Stromal cell of bone marrow (primary cell): ENCODE measurements at places on chromosomes 1 and 21.

- peak; percentile 30 for DNase-seq
Measured at GRCh38 chr21:44454747-44455523, at the start of gene LRRC3. Gene LRRC3, plus strand, starts transcription at chr21:44455510. Its CDS starts 1,135 bp downstream, at chr21:44456645.

DNA sequence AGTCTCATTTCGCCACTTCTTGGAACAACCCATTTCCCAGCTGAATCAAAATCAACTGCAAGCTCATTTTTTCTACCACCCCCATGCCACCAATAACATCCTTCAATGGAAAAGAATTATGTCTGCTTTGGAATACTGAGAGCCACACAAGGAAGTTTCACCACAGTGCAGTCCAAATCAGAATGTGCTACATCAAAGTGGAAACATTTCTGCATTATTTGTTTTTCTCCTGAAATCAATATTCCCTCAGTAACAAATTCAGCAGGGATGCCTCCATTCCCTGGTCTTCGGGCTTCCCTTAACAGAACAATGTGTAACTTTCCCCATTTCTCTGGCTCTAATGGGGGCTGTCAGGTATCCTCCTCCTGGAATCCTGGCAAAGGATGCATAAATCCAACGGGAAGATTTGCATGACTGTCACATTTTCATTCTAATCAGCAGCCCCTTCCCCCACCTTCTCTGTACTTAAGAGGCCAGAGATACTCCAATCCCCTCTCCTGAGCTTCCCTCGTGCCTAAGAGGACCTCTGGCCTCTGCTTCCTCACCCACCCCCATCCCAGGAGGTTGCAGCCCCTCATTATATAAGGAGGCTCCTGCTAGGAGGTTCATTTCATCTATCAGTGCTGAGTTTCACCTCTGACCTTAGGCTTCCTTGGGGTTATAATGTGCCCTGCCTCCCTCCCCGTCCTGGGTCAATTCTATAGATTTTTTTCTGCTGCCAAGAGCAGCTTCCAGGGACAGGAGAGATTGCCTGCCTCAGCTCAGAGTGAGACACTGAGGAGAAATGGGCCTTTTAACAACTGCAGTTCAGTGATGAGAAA lies 201.1 kb downstream of the OMA1 start:
- DNase-seq = no peak

GRCh38 chr21:33008333-33009051 lies 17.2 kb upstream of the OLIG2 start:
- no peak for DNase-seq

DNA sequence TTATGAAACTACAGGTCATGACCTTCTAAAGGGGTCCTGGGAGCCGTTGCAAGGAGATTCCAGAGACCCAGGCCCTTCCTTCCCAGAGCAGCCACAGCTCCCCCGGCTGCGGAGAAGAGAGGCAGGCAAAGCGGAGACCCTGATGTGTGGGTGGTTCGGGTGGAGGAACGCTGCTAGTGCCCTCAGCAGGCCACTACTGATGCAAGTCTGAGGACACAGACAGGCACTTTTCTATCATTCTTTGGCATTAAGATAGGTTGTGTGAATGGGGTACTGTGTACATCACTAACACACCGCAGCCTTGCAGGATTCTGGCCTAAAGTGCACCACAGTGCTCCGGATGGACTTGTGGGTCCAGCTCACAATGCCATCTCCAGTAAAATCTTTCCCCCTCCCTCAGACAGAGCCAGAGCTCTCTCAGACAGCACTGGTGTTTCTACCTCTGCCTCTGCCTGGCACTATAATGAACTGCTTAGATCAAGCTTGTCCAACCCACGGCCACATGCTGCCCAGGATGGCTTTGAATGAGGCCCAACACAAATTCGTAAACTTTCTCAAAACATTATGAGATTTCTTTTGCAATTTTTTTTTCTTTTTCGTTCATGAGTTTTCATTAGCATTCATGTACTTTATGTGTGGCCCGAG lies 121.4 kb downstream of the TGFBR3 start:
- DNase-seq = no peak

- no peak for DNase-seq
Measured at GRCh38 chr1:161827786-161828185, 61.7 kb downstream of the ATF6 start.

- no peak for DNase-seq
Measured at GRCh38 chr1:18009478-18009961, 98.1 kb upstream of the IGSF21 start.

GRCh38 chr1:155187456-155187891 lies 13.8 kb downstream of the TRIM46 start:
- DNase-seq = no peak

DNA sequence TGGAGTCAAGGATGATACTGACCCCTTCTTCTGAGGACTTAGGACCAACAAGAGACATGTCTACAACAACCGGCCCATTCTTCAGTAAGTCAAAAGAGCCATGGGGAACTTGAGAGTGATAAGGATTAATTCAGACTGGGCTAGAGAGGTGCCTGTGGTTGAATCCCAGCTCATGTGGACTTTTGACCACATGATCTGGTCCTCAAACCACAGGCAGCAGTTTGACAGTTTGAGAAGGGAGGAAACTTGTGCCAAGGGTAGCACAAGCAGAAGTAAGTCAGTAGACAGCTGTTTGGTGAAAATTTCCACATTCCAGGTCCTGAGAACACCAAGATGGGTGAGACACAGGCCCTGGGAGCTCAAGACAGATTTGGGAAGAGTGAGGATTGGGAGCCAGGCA lies 19.8 kb downstream of the SH3BP5L start:
- DNase-seq = no peak

DNA sequence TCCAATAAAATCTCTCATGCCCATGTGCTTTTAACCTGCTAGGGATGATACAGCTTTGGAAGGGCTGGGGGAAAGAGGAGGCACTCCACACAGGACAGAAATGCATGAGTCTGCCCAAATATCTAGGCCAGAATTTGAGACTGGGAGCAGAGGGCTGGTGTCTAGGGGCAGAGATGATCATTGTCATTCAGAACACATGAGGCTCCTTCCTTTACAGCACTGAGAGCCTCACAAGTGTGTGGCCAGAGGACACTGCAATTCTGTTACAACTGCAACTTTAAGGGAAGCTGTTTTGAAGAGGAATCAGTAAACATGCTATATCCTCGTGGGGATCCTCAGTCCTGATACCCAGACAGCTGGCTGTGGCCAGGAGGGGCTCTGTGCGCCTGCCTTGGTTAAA lies 541.3 kb downstream of the OMA1 start:
- no peak for DNase-seq

DNA sequence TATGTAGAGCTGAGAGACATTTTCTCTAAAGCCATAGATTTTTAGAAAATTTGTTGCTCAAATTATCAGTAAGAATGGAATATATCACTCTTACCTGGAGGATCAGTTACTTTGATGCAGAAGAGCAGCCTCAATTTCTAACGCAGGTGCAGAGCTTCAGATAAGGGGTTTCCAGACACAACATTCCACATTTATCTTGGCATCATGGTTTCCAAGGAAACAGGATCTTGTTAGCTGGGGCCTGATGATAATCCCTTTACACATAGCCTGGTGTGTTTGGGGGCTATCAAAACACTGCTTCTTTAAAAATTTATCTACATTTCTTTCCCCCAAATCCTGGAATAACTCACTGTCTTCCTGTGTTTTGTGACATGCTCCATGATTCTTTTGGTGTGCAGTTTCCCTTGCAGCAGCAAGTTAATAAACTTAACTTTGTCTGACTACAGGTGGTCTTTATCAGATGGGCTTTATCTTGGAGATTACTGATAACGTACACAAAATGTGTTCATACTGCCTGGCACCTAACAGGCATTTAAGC lies 2.7 kb upstream of the STX12 start:
- DNase-seq = no peak

GRCh38 chr1:152981146-152981871 lies 2.6 kb upstream of the SPRR1A start:
- no peak for DNase-seq

DNA sequence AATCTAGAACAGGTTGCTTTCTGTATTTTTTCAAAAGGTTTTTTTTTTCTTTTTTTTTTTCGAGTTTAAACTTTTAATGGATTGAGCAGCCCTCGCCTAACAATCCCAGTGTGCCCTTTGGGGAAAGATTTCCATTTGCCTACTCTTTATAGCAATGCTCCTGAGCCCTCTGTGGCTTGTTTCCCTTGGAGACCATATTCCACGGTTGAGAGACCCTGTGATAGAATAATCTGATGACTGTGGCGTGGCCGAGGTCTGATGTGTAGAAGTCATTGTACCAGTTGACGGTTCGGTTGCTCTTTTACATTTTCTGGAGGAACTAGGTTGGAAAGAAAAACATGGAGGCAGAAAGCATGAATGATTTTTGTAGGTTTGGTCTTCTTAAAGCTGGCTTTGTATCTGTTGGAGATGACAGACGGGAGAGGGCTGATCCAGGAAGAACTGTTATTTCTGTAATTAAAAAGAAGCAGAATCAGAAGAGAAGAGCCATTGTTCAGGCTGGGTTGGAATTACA lies 305.7 kb upstream of the NRIP1 start:
- DNase-seq = no peak

GRCh38 chr1:220734571-220735326 lies 13.4 kb upstream of the MTARC2 start:
- DNase-seq = peak; percentile 18

- DNase-seq = no peak
Measured at GRCh38 chr21:42237577-42237976, 18.6 kb downstream of the ABCG1 start.

DNA sequence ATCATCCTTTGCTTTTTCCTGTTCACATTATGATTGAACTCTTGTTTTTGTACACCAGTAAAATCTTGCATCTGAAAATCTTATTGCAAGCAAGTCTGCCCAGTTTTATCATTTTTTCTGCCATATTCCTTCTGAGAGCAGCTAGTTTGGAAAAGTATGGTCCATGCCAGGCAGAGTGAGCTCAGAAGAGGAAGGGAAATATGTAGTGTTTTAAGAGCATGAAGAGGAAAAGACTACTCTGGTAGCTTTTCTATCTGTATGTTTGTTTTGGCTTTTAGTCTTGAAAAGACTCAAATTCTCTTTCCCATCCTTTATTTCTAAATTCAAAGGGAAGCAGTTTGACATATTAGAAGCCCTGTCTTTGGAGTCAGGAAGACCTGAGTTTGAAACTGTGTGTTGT lies 125.8 kb downstream of the NFIA start:
- DNase-seq = no peak

- no peak for DNase-seq
Measured at GRCh38 chr1:213600879-213601278, 386.9 kb upstream of the PROX1 start.

DNA sequence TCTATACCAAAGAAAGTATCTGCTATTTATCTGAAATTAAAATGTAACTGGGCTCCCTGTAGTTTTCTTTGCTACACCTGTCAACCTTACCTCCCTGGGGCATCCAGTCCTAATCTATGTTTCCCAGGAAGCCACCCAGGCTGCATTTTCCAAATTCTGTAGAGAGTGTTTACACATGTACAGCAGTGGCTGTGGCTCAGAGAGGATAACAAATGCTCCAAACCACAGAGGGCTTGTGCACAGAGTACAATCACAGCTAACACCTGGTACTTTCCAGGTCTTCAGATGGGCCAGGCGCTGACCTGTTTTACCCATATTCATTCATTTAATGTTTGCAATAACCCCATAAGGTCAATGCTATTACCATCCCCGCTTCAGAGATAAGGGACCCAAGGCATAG lies 146.5 kb upstream of the TNR start:
- no peak for DNase-seq

DNA sequence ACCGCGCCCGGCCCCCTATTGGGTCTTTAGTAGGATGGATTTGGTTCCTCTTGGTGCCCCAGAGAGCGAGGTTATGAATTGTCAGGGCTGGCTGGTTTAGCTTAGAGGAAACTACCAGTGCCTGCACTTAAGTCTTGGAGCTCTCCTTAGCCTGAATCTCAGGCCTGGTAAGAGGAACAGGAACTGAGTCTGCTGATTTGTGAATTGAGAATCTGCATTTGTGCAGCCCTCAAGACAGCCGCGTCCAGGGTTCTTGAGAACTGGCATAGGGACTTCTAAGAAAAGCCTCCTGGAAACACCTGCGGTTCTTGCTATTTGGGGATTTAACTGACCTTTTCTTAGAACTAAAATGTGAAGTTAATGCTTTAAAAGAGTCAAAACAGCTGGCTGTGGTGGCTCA lies 1.7 kb downstream of the NECAP2 start:
- DNase-seq = no peak

DNA sequence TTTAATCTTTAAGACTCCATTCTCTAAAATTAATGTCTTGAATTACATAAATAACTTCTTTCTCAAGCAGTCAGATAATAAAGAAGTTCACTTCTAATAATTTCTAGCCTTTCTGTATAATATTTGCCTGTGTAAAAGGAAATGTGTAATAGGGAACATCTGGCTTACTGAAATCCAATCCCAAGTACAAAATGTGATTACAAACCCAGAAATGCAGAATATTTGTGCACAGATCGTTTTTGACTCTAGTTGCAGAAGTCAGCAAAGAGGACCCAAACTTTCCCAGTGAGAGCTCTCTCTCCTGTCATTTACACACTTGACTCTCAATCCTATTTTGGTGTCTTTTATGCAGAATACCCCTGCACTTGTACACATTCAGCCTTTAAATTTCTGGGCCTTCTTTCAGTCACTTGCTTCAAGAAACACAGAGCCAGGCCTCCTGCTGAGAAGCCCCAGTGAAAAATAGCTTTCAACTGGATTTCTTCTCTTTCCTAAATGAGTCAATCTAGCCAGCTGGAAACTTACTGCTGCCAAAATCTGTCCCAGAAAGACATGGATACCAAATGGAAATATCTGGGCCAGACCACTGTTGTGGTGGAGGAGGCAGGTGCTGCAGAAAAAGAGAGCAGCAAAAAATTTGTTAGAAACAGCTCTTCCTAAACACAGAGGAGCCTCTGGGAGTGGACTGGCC lies 68.5 kb upstream of the ADAM30 start:
- peak; percentile 66 for DNase-seq

DNA sequence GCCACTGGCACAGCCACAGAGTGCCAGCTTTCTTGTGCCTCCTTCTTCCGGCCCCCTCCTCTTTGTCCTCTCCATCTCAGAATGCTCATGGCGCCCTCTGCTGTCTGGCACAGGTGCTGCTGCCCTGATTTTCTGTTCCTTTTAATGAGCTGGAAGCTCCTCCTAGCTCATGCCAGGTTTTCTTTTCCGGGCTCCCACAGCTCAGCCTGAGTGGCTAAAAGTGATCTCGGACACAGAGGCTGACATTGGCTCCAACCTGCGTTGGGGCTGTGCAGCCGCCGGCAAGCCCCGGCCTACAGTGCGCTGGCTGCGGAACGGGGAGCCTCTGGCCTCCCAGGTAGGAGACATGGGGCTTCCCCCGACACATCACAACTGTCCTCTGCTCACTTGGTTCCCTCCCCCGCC lies 18.7 kb downstream of the CNTN2 start:
- no peak for DNase-seq

DNA sequence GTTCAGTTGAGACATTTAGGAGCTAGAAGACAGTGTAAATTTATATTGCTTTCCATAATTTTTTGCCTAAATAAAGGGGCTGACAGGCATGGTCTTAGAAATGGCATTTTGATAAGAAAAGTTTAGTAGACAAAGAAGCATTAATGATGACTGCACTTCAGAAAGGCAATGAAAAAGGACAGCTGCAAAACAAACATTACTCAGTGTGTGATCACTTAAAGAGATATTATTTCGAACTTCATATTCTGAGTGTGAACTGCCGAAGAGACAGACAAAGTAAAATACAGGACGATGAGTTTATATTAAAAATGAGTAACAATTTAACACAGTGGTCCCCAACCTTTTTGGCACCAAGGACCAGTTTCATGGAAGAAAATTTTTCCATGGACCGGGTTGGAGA lies 243.1 kb downstream of the DPYD start:
- DNase-seq = no peak

- no peak for DNase-seq
Measured at GRCh38 chr1:163267962-163268361, 53.8 kb upstream of the NUF2 start.

GRCh38 chr1:45686015-45686287 lies 382 bp downstream of the GPBP1L1 start:
- DNase-seq = no peak

GRCh38 chr1:2073382-2074230 lies 23.4 kb downstream of the PRKCZ start:
- DNase-seq = peak; percentile 12
